ENCODE measurements at places on chromosomes 1 and 21. TPM values are rescaled to one million over a fixed set of nuclear protein-coding genes. Genes with fewer than 3 reads are reported as not detected.

The SPRR2G gene
- not detected for total RNA-seq

The TDRD5 gene
- total RNA-seq, result not detected

The POU3F1 gene
- total RNA-seq, result 0.07 TPM

The CFHR2 gene
- not detected for total RNA-seq

The EPHA8 gene
- total RNA-seq, result not detected

Measured in Karpas-422 (cell line).